ENCODE measurements at places on chromosomes 5 and 9. TPM values are rescaled to one million over a fixed set of nuclear protein-coding genes. Genes with fewer than 3 reads are reported as not detected.

DNA sequence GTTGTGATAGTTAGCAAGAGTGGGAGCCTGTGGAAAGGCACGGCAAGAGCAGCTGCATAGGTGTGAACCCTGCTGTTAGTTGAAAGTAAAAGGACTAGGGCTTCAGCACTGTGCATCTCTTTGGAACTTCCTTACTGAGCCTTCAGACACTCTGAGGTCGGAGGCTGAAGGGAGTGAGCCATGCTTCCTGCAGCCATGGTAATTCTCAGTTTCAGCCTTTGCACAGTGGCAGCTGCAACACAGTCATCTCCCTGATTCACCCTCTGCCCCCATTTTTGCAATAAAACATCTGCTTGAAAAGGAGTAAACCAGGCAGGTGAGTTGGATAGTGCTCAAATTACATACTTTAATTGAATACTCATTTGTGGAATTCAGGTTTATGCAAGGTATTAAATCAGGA lies 6.5 kb upstream of the TLE4 start:
- no peaks in the 10 kb centered on the region for H3K27me3 ChIP-seq
- no peaks in the 10 kb centered on the region for H3K36me3 ChIP-seq
- H3K27ac ChIP-seq, result no peak overlapping the region
- no peak for DNase-seq

GRCh38 chr9:112640311-112640710 lies 77.6 kb downstream of the INIP start:
- H3K4me3 ChIP-seq, result no peak overlapping the region
- DNase-seq, result no peak
- H3K27me3 ChIP-seq, result no peaks in the 10 kb centered on the region
- H3K27ac ChIP-seq, result no peak overlapping the region

GRCh38 chr9:20863945-20864344 lies 167.5 kb downstream of the HACD4 start:
- no peak overlapping the region for H3K27ac ChIP-seq
- H3K36me3 ChIP-seq, result peaks cover 16% of the 10 kb centered on the region
- H3K4me3 ChIP-seq, result no peak overlapping the region

Gene CYFIP2
- total RNA-seq, result 26.4 TPM

Gene DIRAS2
- total RNA-seq, result 5.1 TPM

DNA sequence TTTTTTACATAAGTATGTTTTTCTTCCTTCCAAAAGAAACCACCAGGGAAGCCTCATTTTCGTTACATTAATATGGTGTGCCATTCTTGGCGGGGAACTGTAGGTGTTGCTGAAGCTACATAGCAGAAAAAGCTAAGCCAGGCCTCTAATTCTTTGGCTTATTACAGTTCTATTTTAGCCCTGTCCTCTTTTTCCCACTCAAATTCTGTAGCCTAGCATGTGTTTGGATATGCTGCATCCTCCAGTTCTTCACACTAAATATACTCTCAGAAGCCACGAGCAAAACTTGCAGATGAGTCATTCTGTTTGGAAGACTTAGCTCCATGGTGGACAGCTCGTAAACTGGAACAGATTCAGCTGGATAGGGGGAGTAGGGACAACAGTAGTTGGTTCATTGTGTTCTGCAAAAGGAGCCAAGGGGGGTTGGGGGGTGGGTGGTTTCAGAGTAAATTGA lies 369.4 kb downstream of the TMEM161B start:
- no peak for DNase-seq
- no peaks in the 10 kb centered on the region for H3K27me3 ChIP-seq
- no peaks in the 10 kb centered on the region for H3K36me3 ChIP-seq
- H3K4me3 ChIP-seq, result no peak overlapping the region
- H3K4me1 ChIP-seq, result no peaks in the 10 kb centered on the region
- no peak overlapping the region for H3K27ac ChIP-seq

DNA sequence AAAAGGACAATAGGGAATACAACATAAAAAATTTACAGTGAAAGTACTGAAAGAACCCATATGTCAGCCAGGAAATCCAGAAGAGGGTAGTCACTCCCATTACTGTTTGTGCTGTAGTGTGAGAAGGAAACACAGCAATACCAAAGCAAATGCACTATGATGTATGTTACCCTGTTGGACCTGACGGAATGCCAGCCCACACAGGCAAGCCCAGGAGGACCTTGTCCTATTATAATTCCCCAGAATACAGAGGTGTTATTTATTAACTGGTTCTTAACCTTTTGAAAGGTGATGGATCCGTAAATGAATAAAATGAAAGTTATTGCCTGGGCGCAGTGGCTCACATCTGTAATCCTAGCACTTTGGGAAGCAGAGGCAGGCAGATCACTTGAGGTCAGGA lies 79.0 kb downstream of the GDA start:
- DNase-seq, result no peak
- H3K27ac ChIP-seq, result no peak overlapping the region
- H3K4me1 ChIP-seq, result no peaks in the 10 kb centered on the region
- H3K4me3 ChIP-seq, result no peak overlapping the region

DNA sequence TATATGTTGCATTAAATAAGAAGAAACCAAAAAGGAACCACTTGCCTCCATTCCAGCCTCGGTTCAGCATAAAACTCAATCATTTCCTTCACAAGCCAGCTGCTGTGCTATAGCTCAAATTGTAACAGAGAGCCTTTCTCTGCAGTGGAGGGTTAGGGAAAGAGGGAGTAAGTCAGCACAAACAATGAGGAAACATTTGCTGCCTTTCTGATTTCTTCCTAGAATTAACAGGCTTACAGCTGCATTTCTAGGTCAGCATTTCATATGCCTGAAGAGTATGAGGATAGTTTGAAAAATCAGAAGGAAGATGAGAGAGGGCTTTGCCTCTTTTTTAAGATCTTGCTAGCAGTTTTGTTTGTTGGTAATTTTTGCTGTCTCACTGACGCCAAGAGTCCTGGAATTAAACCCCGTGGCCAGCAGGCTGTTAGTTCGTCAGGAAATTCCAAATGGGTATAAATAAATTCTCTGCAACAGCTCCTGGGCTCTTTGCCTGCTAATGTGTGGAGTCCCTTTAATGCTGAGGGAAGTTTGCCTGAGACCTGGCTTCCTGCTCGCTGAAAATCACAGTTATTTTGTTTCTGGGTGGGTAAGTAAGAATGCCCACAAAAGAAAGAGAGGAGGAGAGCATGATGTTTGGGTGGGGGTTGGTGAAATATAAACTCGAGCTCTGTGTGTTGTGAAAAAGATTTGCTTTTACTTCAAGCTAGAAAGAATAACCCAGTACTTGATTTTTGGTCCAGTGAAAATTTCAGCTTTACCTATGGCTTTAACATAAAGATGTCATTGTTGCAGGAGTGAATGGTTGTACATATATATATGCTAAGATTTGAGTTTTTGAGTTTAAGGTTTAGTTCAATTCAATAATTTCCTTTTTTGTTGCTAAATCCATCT lies 148.1 kb upstream of the DMRT1 start:
- DNase-seq, result peak; percentile 44
- H3K4me1 ChIP-seq, result peaks cover 48% of the 10 kb centered on the region
- H3K27me3 ChIP-seq, result no peaks in the 10 kb centered on the region
- no peaks in the 10 kb centered on the region for H3K36me3 ChIP-seq

DNA sequence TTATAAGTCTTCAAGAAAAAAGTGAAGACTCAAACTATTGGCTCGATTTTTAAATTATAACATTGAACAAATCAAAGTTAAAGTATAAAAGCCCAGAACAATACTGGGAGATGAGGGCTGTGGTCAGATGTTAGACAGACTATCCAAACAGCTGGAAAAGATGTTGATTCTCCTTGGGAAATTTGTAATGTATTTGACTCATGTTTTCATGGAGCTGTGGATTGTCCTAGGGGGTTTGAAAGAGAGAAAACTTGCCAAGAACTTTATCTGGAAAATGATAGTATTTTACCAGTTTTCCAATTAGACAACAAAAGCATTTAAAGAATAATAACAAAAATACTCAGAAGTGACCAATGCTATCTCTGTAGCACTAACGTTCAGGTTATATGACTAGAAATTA lies 339.2 kb downstream of the ARL15 start:
- H3K27me3 ChIP-seq, result no peaks in the 10 kb centered on the region
- no peaks in the 10 kb centered on the region for H3K36me3 ChIP-seq
- no peak overlapping the region for H3K4me3 ChIP-seq

Gene CNTLN
- total RNA-seq, result 14.6 TPM

DNA sequence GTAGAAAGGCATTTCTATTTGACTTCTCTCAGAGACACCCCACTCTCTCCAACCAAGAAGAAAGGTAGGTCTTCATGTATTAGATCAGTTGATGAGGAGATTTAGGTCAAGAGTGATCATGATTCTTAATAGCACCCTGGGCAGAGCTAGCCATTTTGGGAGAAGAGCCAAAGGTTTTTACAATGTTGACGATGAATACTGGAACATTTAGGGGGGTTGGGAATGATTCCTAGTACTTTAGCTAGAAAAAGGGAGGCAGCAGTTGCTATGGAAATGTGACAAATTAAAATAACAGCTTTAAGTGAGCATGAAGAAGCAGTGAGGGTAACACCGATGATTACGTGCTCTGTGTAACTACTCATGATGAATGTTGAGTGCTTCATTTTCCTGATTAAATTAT lies 9.5 kb upstream of the RPS23 start:
- peaks cover 2% of the 10 kb centered on the region for H3K4me1 ChIP-seq
- no peaks in the 10 kb centered on the region for H3K36me3 ChIP-seq
- H3K4me3 ChIP-seq, result no peak overlapping the region

DNA sequence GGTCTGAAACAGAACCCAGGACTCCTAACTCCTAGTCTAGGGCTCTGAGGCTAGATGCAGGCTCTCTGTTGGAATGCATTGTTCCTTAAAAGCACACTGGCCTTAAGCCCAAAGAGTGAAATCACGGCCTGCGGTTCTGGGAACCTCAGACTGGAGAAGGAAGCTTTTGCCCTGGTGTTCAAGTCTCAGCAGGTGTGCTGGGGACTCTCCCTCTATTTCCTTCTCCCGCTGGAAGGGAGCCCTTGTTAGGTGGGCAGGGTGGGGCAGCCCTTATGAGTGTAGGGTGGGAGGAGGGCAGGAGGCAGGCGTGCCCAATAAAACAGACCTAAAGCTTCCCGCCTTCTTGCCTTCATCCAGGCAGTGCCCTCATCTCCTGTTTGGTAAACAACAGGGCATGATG lies 1.8 kb upstream of the PPARGC1B start:
- peaks cover 9% of the 10 kb centered on the region for H3K4me1 ChIP-seq
- DNase-seq, result no peak
- no peaks in the 10 kb centered on the region for H3K36me3 ChIP-seq
- H3K27me3 ChIP-seq, result peaks cover 13% of the 10 kb centered on the region
- H3K4me3 ChIP-seq, result no peak overlapping the region

- no peaks in the 10 kb centered on the region for H3K27me3 ChIP-seq
- DNase-seq, result no peak
- H3K27ac ChIP-seq, result no peak overlapping the region
- no peak overlapping the region for H3K4me3 ChIP-seq
- no peaks in the 10 kb centered on the region for H3K36me3 ChIP-seq
Measured at GRCh38 chr5:125327676-125328075, 581.2 kb upstream of the ZNF608 start.

Gene ZNF300
- 7.7 TPM for total RNA-seq

Gene DIPK1B
- 11.4 TPM for total RNA-seq

DNA sequence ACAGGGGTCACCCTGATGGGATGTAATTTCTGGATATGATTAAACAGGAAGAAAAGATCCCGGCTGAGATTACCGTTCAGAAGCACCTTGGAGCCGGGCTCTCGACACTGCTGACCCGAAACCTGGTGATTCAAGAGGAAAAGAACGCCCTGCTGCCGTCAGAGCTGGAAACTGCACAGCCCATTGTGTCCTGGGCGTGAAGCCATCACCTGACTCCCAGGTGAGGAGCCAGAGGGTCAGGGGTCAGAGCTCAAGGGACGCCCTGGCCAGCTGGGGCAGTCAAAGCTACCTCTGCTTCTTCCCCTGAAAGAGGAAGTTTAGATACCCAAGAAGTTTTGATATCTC lies 17.8 kb upstream of the SLC12A7 start:
- peaks cover 6% of the 10 kb centered on the region for H3K4me1 ChIP-seq
- H3K4me3 ChIP-seq, result no peak overlapping the region
- H3K27me3 ChIP-seq, result peaks cover 24% of the 10 kb centered on the region
- DNase-seq, result no peak
- no peaks in the 10 kb centered on the region for H3K36me3 ChIP-seq

Gene SLC31A1
- 22.1 TPM for total RNA-seq

DNA sequence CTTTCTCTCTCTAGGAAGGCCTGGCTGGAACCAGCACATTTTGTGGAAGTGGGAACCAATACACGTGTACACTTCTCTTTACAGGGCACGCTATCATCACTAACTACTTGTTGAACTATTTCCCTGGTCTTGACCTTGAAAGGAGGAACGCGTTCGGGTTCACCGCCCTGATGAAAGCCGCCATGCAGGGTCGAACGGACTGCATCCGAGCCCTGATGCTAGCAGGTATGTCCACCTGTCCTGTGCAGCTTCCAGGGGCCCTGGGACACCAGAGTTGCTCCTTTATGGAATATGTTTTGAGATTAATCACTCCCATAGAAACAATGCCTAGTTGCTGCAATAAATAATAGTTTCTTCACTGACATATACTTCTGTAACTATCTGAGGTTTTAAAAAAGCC lies 74.1 kb downstream of the ANKRD33B start:
- H3K4me3 ChIP-seq, result no peak overlapping the region
- H3K27ac ChIP-seq, result no peak overlapping the region
- no peaks in the 10 kb centered on the region for H3K4me1 ChIP-seq
- H3K36me3 ChIP-seq, result no peaks in the 10 kb centered on the region
- no peak for DNase-seq

Gene STPG3
- 0.50 TPM for total RNA-seq

DNA sequence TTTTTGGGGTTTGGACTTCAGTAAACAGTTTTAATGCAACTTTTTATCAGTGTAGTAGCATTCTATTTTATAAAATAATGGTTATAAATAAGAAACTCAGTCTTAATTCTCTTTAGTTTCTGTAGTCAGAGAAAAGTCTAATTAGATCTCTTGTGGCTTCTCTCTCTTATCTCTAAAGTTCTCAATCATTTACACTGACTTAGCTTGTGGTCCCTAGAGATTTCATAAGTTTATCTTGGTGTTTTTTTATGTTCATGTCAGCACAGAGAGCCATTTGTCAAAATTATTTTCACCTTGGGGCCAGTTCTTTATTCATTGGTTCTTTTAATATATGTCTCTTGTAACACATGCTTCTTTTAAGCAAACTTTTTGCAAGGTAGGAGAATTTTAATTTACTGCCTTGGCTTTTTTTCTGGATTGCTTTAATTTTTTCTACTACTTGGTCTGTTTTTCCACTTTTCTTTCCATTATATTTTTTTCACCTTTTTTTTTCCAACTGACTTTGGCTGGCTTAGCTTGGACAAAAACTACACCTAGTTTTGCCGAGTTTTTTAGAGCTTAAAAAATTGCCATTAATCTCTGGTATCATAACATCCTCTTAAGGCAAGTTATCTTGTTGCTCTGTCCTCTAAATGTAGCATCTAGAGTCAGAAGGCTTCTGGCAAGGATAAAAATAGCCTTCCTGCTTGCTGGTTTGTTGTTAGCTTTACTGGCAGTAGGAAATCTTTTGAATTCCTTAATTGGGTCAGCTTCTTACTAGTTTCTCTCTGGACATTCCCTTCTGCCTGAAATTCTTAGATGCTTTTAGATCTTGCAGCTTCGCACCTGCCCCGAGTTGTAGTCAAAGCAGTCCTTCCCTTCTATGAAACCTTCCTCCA lies 35.3 kb downstream of the CPEB4 start:
- DNase-seq, result no peak
- H3K4me1 ChIP-seq, result peaks cover 46% of the 10 kb centered on the region
- H3K36me3 ChIP-seq, result peaks cover 24% of the 10 kb centered on the region

- H3K4me3 ChIP-seq, result no peak overlapping the region
- DNase-seq, result no peak
- H3K27ac ChIP-seq, result no peak overlapping the region
- no peaks in the 10 kb centered on the region for H3K36me3 ChIP-seq
- H3K27me3 ChIP-seq, result no peaks in the 10 kb centered on the region
Measured at GRCh38 chr5:123806644-123807043, 294.7 kb downstream of the CSNK1G3 start.

- H3K27ac ChIP-seq, result peak overlapping the region; percentile 57
- no peaks in the 10 kb centered on the region for H3K27me3 ChIP-seq
- H3K4me1 ChIP-seq, result peaks cover 34% of the 10 kb centered on the region
- H3K4me3 ChIP-seq, result no peak overlapping the region
- H3K36me3 ChIP-seq, result peaks cover 44% of the 10 kb centered on the region
- DNase-seq, result no peak
Measured at GRCh38 chr5:446066-446882, 3.3 kb downstream of the EXOC3 start.

Measured in osteocyte (in vitro differentiated cells).